Uterus (tissue), 4 donors: ENCODE measurements at places on chromosomes 7 and 10.

GRCh38 chr10:10677479-10677878, 340.2 kb upstream of the CELF2 start:
- peak; percentile 43 for DNase-seq

DNA sequence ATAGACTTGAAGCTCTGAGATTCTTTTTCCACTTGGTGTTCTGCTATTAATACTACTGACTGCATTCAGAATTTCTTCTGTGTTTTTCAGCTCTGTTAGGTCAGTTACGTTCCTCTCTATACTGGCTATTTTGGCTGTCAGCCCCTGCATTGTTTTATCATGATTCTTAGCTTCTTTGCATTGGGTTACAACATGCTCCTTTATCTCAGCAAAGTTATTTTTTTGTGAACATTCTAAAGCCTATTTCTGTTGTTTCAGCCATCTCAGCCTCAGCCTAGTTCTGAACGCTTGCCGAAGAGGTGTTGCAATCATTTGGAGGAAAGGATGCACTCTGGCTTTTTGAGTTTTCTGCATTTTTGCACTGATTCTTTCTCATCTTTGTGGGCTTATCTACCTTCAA, 201.5 kb upstream of the GNAI1 start:
- DNase-seq = no peak

GRCh38 chr10:787933-788651, 98.6 kb upstream of the DIP2C start:
- DNase-seq = no peak

GRCh38 chr10:72171175-72171630, 44.6 kb upstream of the ANAPC16 start:
- no peak for DNase-seq

DNA sequence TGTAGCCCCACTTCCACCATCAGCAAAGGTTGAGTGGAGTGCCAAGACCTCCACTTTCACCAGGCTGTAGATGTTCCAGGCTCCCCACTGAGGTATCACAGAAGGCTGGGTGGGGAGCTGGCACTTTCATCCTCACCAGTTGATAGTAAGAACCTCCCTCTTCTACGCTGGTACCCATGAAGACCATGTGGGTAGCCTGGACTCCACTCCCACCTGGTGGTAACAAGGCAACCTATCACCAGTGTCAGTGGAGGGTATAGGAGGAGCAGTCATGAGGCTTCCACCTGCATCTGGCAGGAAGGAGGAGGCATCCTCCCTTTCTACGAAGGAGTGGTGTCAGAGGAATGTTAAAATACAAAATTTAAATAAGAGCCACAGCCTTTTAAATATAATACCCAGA, 4.4 kb downstream of the SMIM30 start:
- DNase-seq = no peak

DNA sequence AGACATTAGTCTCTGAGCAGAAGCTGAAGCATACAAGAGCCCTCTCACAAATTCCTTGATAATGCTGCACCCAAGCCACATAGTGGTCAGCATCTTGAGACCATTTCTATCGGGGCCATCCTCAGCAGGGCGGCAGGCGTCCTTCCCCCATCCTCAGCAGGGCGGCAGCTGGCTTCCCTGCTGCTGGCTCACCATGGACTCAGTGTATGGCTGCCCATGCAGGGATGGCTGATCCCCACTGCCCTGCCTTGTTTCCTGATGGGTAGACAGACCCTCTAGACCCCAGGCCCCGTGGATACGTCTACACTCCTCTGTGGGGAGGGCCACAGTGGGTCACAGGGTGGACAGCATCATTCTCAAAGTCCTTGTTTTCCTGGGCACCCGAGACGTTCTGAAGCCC, 406.8 kb downstream of the TCERG1L start:
- DNase-seq = no peak

DNA sequence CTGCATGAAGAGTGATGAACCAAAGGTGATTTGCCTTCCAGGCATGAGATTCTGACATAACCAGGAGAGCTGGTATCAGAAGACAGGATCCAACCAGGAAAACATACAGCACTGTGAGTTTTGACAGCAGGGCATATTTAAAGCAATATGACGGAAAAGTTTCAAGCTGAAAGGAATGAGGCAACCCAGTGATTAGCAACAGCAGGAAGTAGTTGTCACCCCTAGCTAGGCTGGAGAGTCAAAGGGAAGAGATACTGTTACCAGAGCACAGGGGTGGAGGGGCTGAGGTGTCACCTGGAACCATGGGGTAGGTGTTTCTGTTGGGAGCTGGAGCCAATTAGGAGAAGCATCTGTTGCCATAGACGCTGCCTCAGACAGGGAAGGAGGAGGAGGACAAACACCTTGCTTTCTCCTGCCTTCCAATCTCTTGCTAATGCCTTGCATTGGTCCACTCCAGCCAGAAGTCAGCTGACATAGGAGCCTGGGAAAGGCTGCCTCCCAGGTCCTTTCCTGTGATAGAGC, 125.4 kb upstream of the SORCS3 start:
- no peak for DNase-seq

GRCh38 chr7:13751766-13752165, 237.7 kb downstream of the ETV1 start:
- no peak for DNase-seq

- DNase-seq = no peak
These were observed 165.3 kb downstream of the PTPRN2 start for GRCh38 chr7:158422196-158422886.

DNA sequence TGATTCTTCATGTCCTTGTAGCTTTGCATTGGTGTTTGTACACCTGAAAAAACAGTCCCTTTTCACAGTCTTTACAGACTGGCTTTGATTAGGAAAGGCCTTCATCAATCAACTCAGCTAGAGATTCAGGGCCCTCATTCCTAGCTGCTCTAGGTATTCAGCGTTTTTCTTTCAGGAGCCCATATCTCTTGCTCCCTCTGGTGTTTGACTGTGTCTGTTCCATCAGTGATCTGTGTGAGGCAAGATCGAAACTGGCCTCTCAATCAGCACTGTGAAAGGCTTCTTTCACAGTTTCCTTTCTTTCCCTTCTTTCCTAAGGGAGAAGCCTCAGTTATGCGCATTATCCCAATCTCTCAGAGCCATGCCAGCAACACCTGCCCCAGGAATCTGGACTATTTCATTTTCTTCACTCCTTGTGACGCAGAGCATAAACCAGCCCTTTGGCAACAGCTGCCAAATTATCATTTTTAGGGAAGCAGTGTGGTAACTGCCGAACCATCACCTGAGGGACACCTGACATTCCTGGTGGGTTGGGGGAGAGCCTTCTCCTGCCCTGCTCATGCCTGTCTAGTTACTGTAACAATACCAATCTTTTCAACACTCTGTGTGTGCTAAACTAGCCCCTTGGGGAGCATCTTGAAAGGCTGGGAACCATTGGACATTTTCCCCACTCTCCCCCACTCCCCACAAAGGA, 75.7 kb upstream of the CCDC71L start:
- DNase-seq = no peak

- no peak for DNase-seq
These were observed 367.3 kb upstream of the PCDH15 start for GRCh38 chr10:55168343-55168742.

- no peak for DNase-seq
These were observed 25.2 kb downstream of the TRIM8 start for GRCh38 chr10:102669206-102670064.

- peak; percentile 53 for DNase-seq
These were observed 94.0 kb downstream of the GRK5 start for GRCh38 chr10:119301397-119301796.

- no peak for DNase-seq
These were observed 1.3 kb upstream of the SCRN1 start for GRCh38 chr7:29990931-29991330.

GRCh38 chr10:62076891-62077290, 175.4 kb downstream of the ARID5B start:
- DNase-seq = no peak

DNA sequence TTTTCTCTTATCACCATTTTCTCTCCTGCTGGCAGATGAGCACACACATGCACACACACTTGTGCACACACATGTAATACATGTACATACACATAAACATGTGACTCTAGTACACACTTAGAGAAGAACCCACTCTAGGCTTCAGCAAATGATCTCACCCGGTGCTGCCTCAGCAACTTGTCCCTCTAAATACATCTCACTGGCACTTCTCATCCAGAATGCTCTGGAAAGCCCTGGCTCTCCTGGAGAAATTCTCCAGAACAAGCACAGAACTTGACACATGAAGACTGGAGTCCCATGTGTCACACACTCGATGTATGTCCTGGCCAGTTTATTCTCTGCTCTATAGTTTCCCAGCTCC, 254.9 kb downstream of the ELMO1 start:
- no peak for DNase-seq

DNA sequence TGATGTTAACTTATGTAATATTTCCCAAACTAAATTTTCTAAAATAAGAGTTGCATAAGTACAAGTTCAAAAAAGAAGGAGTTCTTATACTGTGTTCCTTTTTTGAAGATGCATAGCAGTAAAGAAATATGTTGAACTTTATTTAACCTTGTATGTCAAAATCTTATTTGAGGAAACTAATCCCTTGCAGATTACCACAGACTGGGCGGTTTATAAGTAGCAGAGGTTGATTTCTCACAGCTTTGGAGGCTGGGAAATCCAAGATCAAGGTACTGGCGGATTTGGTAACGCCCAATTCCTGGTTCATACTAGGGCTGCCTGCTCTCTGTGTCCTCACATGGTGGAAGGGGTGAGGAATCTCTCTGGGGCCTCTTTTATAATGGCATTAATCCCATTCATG, 68.5 kb downstream of the GNAT3 start:
- DNase-seq = no peak

- DNase-seq = no peak
These were observed 440.5 kb downstream of the GRID1 start for GRCh38 chr10:85926136-85926535.

- peak; percentile 78 for DNase-seq
These were observed at the start of gene PON2 for GRCh38 chr7:95434557-95435421. Gene PON2 (minus strand): TSS chr7:95435028. CDS start chr7:95434951, 77 bp downstream.

DNA sequence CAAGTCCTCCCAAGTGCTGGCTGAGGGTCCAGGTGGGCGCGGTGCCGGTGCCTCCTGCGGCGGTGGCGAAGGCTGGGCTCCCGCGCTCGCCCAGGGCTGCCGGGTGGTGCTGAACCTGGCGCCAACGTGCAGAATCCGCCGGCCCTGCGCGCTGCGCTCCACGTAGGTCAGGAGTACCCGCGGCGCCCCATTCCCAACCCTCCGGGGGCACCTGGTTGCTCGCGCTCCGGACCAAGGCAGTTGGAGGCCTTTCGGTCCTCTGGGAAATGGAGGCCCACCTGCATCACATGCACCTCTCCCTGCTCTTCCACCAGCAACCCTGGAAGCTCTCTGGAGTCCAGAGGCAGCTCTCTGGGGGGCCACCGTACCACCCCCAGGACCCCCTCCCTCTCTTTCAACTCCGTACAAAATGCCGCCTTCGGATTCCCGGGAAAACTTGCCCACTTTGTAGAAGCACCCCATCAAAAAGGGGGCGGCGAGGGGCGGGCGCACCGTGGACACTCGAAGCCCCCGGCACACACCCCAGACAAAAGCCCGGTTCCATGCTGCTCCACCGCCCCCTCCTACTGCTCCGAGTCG, 745 bp downstream of the SLC16A9 start:
- peak; percentile 38 for DNase-seq

DNA sequence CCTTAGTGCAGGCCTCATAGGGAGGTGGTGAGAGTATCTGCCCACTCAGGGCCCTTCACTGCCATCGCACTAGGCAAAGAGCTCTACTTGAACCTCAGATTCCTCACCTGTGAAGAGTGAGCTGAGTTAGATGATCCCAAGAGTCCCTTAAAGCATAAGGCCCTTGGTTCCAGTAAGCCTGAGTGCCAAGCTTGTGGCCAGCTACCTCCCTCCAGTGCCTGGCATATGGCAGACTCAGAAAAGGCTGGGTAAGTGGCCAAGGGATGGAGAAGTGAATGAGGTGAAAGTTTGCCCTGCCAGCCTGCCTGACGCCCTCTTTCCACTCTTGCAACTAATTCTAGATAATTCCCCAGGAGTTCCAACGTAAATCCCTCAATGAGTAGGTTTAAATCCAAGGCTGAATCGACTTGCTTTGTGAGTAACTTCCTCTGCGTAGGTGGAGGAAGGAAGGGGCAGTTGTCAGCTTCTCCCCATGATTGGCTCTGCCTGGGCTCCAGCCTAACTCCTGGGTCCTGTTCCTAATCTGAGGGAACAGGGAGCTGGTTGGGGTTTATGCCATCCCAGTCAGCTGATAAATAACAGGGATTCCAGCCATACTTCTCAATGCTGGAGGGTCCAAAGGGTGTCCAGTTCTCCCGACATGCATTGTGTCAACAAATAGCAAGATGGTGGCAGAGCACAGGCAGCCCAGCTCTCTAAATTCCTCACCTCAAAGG, 14.2 kb downstream of the DUSP5 start:
- DNase-seq = no peak

GRCh38 chr10:99457813-99458212, 27.4 kb upstream of the GOT1 start:
- no peak for DNase-seq

GRCh38 chr10:54983255-54983654, 182.2 kb upstream of the PCDH15 start:
- no peak for DNase-seq

DNA sequence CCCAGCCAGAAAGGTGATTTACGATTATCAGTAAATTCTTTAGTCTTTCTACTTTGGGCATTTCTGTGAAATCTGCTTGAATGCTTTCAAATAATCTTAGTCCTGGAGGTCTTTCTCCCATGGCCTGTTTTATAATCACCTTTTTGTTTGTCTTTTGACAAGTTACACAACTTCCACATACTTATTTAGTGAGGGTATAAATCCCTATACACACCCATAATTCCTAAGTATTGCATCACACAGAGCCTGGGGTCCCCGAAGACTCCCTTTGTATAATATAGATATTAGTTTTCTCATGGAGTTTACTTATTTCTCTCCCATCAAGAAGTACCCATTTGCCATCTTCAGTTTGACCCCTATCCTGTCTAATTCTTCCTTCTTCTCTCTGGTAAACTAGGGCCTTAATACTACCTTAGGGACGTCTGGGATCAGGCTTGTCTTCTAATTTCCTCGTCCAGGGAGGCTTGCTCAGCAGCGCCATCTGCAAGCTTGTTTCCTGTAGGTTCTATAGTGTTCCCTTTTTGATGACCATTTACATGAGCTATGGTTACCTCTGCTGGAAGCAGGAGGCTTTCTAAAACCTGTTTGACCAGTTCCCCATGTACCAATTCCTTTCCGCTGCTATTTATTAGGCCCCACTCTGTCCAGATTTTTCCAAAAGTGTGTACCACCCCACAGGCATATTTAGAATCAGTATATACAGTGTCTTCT, 8.1 kb downstream of the DNAH11 start:
- no peak for DNase-seq

DNA sequence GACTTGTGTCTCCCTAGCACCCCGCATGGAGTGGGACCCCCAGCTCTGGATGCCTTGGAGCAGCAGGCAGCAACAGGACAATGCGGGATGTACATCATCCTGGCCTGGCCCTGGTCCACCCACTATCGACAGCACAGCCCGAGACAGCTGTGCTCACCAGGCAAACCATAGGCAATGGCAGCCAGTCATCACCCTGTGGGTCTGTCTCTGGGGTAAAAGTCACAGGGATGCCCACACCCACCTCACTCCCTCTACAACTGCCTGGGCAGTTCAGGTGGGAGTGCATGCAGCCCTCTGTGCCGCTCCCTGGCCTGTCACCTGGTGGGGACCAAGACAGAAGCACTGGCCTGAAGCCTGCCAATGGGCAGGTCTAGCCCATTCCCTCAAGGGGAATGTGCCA, 147.8 kb downstream of the GRID1 start:
- DNase-seq = no peak

GRCh38 chr7:50353894-50354595, 49.5 kb downstream of the IKZF1 start:
- DNase-seq = no peak
